Naive B cell (primary cell): ENCODE measurements at places on chromosomes 11 and 22. TPM values are rescaled to one million over a fixed set of nuclear protein-coding genes. Genes with fewer than 3 reads are reported as not detected.

GRCh38 chr11:119755356-119756071 lies 26.5 kb upstream of the NECTIN1 start:
- peaks cover 27% of the 10 kb centered on the region for H3K4me1 ChIP-seq
- peak overlapping the region; percentile 37 for H3K27ac ChIP-seq
- no peak overlapping the region for H3K4me3 ChIP-seq
- H3K27me3 ChIP-seq = peaks cover 52% of the 10 kb centered on the region
- DNase-seq = no peak
- H3K36me3 ChIP-seq = no peaks in the 10 kb centered on the region

DNA sequence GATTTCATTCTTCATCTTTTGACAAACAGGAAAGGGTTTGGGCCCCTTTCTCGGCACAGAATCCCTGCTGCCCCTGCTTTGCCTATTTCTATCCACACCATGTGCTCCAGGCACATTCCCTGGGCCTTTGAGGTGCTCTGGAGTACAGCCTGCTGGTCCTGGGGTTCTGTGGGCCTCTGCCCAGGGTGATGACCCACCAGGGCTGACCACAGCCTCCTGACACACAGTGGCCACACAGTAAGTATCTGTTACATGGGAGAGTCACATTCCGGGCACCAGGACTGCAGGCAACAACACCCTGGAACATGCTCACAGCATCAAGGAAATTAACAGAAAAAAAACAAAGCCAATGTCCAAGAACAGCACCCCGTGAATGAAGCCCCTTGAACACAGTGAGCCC lies 39.1 kb downstream of the SCUBE2 start:
- DNase-seq = no peak
- no peak overlapping the region for H3K4me3 ChIP-seq
- H3K4me1 ChIP-seq = no peaks in the 10 kb centered on the region
- H3K36me3 ChIP-seq = no peaks in the 10 kb centered on the region
- no peak overlapping the region for H3K27ac ChIP-seq

- no peaks in the 10 kb centered on the region for H3K36me3 ChIP-seq
- H3K27ac ChIP-seq = no peak overlapping the region
- H3K27me3 ChIP-seq = peaks cover 75% of the 10 kb centered on the region
- H3K4me1 ChIP-seq = peaks cover 17% of the 10 kb centered on the region
- no peak for DNase-seq
Measured at GRCh38 chr11:119742263-119742861, 13.4 kb upstream of the NECTIN1 start.

- H3K4me1 ChIP-seq = peaks cover 92% of the 10 kb centered on the region
- H3K36me3 ChIP-seq = peaks cover 8% of the 10 kb centered on the region
- H3K27me3 ChIP-seq = no peaks in the 10 kb centered on the region
- peak overlapping the region; percentile 92 for H3K27ac ChIP-seq
Measured at GRCh38 chr11:3914805-3915204, 59.3 kb downstream of the STIM1 start.

ROBO4 gene
- not detected for polyA plus RNA-seq

WBP2NL gene
- polyA plus RNA-seq = 0.63 TPM

OR52L1 gene
- not detected for polyA plus RNA-seq

LRRN4CL gene
- polyA plus RNA-seq = not detected

PSMD13 gene
- 227 TPM for polyA plus RNA-seq
